ENCODE measurements at places on chromosomes 12 and 14.

- DNase-seq, result no peak
Observed at GRCh38 chr14:73816393-73816816, 35.2 kb upstream of the PTGR2 start.

DNA sequence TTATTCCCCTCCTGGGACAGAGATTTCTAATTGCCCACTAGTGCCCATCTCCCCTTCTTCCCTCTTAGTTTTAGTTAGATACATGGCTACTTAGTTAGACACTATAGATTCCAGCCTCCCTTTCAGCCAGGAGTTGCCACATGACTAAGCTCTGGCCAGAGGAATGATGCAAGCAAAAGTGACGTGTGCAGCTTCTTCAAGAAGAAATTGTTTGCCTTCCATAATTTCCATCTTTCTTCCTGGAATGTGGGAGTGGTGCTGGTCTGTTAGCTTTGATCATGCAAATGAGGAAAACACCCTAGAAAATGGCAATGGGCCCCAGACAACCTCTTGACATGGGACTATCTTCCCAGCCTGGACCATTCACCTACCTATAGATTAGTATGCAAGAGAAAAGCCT is 21.4 kb downstream of the CCDC177 start:
- no peak for DNase-seq

- DNase-seq, result no peak
Observed at GRCh38 chr12:58915634-58916033, 4.7 kb downstream of the LRIG3 start.

GRCh38 chr14:38090506-38090905 is 117.2 kb upstream of the SSTR1 start:
- no peak for DNase-seq

- no peak for DNase-seq
Observed at GRCh38 chr12:57456145-57456700, 1.1 kb downstream of the INHBE start.

DNA sequence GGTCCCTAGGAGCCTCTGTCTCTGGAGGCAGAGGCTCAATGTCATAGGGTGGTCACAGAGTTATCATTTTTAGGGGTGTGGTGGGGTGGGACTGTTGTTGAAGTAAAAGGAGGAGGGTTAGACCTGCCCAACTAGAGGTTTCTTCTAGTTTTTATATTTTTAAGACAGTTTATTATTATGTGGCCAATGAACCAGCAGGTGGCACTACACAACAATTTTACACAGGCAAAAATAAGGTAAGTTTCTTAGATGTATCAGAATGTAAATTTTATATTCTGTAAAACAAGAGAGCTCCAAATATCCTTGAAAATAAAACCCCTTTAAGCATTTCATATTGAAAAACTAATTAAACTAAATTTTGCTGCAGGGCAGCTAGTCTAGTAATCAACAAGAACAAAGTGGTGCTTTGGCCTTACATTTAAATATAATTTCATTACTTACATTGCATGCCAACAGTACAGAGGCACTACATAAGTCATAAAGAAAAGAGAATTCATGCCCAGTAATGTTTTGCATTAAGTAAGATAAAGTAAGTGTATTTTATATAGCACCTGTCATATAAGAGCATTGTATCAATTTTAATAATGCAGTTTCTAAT is 22.2 kb upstream of the OVCH1 start:
- no peak for DNase-seq

GRCh38 chr12:20404576-20405346 is 36.4 kb downstream of the PDE3A start:
- no peak for DNase-seq

- no peak for DNase-seq
Observed at GRCh38 chr12:15151161-15152091, 69.8 kb downstream of the RERG start.

DNA sequence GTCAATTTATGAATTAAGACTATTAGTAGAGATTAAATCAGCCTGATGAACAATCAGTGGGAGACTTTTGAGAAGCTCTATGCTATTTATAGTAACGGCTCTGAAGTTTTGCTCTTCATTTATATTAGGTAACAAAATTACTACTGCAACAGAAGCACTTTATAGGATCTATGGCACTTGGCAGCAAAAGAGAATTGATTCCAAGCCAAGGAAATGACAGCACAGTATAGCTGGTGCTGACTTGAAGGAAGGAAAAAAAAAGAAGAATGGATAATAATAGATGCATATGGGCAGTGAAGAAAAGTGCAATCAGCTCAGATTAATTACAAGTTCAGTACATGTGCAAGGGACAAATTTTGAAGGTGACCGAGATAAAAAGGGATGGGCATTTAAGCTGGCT is 228.2 kb upstream of the PPFIA2 start:
- no peak for DNase-seq

DNA sequence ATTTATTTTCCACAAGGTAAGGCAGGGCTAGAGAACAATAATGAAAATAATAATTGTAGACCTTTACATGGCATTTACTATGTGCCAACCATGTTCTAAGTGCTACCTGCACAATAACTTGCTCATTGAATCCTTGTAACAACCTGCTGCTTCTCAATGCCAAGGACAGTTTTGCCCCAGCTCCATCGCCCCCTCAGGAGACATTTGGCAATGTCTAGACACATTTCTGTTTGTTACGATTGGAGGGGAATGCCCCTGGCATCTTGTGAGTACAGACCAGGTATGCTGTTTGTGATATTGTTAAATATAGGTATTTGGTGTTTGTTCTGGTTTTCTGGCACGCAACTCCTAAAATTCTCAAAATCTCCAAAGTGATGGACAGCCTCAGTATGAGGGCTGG is 8.1 kb upstream of the ATXN2 start:
- no peak for DNase-seq

GRCh38 chr12:95204141-95204866 is 13.0 kb downstream of the FGD6 start:
- DNase-seq, result no peak

DNA sequence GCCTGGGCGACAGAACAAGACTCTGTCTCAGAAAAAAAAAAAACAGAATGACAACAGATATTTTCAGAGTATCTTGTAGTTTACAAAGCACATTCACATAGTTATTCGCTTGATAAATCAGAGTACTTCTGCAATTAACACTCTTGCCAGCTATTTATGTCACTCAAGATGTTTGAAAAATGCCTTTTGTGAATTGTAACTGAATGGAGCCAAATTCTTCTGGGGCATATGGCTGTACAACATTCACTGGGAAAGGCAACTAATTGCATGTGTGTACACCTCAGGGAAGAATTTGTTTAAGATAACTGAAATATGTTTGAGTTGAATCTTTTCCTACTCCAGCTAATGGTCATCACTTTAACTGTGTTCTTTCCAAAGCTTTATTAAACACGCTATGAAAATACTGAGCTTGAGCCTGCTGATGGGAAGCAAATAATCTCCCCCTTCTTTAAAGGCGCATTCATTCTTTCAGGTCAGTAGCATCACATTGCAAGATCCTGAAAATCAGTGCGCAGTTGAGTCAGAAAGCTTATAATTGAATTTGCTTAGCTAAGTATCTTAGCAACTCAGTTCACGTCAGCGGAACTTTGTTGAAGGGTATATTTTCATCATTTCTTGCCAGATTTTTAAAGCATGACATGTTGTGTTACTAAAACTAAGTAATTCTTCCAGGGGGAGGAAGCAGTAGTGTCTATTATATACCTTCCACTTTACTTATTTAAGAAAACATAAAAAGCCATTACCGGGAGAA is 66.6 kb downstream of the SINHCAF start:
- no peak for DNase-seq

GRCh38 chr14:78308079-78308478 is 137.9 kb downstream of the NRXN3 start:
- no peak for DNase-seq

DNA sequence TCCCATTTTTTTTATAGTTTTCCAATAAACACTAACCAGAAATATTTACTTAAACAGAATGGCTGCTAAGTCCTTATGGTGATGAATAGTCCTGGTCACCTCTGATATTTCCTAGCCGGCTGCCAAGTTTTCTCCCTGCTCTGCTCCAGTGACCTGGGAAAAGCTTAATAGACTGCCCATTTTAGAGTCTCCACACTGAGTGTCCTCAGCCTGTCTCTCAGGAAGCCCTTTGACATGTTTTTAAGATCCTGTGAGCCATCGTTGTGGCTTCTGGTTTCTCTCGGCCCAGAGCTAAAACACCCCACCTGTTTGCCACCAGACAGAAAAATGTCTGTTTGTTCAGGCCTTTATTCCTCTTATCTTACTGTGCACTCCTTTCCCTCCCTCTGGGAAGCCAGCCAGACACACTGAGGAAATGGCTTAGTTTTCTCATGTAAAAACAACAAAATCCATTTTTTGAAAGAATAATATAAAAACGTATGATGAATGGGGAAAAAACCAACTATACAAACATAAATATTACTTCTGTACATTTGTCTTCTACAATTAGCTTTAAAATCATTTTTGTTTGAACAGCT is 25.4 kb upstream of the ALDH2 start:
- DNase-seq, result no peak

GRCh38 chr12:130151846-130152245 is 10.4 kb upstream of the FZD10 start:
- DNase-seq, result no peak

DNA sequence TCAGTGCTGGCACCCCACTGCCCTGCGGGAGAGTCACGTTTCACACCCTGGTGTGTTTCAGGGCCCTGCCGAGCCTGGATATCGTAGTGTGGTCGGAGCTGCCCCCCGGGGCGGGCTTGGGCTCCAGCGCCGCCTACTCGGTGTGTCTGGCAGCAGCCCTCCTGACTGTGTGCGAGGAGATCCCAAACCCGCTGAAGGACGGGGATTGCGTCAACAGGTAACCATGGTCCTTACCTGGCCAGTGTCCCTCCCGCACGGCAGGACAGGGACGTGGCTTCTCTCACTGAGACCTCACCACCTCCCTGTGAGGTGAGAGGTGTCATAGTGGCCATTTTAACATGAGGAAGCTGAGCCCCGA is 7.7 kb downstream of the MVK start:
- no peak for DNase-seq

DNA sequence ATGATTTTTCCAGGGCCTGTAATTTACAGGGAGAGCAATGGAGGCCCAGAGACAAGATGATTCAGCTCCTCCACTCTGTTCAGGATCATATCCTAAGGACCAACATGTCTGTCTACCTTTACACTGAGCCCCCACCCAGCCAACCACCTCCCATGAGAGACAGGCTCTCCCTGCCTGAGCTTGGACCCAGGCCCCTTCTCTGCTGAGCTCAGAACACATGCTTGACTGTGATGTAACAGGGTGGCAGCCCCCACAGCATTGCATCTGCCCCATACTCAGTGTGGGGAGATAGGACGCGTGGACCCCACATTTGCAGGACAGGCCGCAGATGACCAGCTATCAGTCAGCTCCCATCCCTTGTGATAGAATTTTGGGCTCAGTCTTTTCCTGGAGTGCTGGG is 313.9 kb downstream of the ADGRD1 start:
- DNase-seq, result no peak

GRCh38 chr14:89447182-89447944 is 30.3 kb upstream of the FOXN3 start:
- DNase-seq, result no peak

DNA sequence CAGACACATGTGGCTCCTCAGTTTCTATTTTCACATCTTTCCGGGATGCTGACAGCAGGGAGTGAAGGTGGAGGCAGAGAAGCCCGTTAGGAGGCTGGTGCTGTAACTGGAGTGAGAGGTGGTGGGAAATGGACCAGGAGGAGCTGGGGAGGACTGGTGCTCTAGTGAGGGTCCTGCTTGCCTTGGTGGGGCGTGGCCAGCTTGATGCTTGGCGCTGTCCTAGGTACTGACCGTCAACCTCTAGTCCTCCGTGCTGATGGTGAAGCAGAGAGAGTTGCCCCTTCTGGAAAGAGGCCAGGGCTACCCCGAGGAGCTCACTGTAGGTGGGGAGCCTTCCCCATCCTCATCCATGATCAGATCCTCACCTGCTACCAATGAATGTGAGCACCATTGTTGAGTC is 1.4 kb downstream of the TRMT61A start:
- DNase-seq, result no peak

GRCh38 chr14:53924753-53925152 is 31.9 kb downstream of the BMP4 start:
- no peak for DNase-seq

DNA sequence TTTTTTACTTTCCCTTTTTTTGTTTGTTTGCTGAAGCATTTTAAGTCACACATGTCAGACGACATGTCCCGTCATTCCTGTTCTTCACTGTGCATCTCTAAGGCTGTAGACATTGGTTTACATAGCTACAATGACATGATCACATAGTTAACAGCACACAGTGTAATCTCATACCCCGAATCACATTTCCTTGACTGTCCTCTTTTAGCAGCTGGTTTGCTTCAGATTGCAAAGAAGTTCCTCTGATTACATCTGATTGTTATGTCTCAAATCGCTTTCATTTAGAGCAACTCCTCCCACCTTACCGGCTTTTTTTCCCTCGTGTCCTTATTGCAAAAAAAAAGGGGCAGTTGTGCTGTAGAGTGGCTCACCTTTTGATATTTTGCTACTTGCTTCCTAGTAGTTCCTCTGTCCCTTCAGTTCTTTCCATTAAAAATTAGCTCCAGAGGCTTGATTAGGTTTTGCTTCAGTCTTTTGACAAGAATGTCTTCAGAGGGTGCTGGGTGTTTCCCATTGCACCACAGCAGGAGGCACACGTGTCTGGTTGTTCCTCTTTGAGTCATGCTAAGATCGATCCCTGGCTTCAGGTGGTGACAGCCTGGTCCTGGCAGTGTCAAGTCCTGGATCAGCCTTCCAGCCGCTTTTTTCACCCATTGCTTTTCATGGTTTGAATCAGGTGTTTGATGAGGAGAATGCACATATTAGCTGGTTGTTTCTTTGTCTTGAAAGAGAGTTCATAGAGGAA is 35.0 kb downstream of the ZNF664 start:
- no peak for DNase-seq

GRCh38 chr14:87628780-87629179 is 364.2 kb downstream of the GALC start:
- no peak for DNase-seq

DNA sequence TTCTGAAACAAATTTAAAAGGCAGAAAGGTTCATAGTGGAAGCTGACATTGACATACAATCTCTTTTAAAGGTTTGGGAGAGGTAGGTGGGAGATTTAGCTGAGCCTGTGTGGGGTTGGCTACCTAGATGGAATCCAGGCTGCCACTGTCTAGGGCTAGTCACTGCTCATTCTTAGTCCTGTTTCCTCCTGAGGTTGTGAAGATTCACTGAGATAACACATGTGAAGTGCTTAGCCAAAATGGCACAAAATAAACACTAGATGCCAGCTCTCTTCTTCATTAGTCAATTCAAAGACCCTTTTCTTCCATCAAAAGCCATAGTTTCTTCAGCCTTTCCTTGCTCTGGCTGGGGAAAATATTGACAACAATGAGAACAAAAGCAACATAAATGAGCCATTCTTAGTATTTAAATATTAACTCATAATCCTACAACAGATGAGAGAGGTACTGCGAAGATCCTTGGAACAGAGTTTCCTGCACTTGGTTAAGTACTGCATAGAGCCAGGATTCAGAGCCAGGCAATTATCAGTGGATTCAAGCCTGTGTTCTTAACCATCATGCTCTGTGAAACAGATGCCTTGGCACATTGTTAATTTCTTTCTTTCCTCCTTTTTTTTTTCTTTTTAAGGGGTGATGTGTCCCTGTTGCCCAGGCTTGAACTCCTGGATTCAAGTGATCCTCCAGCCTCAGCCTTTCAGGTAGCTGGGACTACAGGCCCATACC is 3.5 kb downstream of the MYF6 start:
- DNase-seq, result no peak
